ENCODE measurements at places on chromosomes 4 and X.
A peak's percentile ranks its signal among the peaks of the same experiment; 100 is the strongest.

- DNase-seq: no peak
Measured at GRCh38 chr4:55032788-55033187, 92.6 kb downstream of the KDR start.

DNA sequence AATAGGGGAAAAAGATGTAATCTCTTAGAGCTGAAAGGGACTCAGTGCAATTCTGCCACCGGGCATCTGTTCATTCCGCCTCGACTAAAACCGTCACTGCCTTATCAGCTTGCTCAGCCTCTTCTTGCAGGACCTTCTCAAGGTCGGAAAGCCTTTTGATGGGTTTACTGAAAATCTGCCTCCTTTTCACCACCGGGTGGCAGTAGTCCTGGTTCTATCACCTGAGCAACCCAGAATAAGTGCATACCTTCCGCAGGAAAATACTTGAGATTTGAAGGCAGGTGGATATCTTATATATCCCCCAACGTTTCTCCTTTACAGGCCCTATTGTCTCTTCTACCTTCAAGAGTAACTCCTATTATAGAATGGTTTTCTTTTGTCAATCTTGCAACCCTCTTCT is 103.4 kb upstream of the PAK3 start:
- no peak for DNase-seq

- DNase-seq: no peak
Measured at GRCh38 chr4:69523385-69524132, 27.9 kb upstream of the UGT2B4 start.

GRCh38 chr4:123788577-123788976 is 392.0 kb downstream of the SPRY1 start:
- no peak for DNase-seq

GRCh38 chrX:20221902-20222301 is 44.8 kb downstream of the RPS6KA3 start:
- DNase-seq: no peak

DNA sequence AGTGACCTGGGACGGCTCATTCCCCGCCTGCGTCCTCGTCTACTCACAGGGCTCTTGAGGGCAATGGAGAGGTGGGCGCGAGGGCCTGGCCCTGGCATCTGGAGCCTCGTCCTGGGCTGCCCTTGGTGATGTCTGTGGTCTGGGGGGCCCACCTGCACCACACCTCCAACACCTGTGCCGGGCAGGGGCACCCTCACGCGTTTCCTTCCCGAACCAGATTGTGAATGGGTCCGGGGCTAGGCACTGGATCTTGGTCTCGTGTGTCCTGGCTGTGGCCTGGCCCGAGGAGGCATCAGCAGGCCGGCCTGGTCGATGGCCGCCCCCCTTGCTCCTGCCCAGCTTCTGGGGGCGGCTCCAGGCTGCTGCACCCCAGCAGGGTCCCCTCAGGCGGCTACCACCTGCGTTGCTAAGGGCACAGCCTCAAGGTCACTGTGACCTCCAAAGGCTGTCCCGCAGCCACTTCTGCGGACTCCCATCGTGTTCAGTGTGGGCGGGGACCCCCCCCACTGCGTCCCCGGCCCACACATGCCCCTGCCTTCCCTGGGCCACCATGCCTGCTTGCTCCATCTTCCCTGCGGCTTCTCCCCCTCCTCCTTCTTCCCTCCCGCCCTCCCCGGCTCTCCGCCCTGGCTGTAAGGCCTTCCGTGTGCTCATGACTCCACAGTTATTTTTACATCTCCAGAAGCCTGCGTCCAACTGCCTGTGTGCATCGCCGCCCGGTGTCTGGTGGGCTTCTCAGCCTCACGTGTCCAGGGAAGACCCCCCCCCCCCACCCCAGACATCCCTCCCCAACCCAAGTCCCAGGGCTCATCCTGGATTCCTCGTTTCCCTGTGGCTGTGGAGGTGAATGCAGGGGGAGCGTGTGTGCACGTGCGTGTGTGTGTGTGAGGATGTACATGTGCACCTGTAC is 3.8 kb downstream of the DOK7 start:
- no peak for DNase-seq

DNA sequence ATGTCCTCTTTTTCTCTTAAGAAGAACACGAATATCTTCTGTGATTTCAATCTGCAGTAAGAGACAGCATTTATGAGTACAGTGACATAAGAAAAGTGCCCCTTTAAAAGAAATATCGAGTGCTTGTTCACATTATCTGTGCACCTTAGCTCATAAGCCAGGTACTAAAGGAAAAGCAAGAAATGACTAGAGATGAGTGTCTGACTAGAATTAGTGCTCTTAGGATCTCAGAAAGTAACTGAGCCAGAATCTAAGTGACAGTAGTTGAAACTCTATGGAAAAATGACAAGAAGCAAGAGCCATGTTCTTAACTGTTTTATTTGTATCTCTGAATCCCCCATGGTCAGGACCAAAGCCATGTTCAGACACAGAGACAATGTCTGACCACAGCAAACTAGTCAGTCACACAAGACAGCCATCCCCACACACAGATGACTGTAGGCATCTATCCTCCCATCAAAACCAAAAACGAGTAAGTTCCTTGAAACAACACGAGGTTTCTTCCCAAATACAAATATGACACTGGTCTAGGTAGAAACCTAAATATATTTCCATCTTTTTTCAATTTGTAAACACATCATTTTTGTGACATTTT is 36.8 kb downstream of the ACSL4 start:
- no peak for DNase-seq

GRCh38 chr4:88706574-88706973 is 8.9 kb upstream of the NAP1L5 start:
- peak; percentile 93 for DNase-seq

DNA sequence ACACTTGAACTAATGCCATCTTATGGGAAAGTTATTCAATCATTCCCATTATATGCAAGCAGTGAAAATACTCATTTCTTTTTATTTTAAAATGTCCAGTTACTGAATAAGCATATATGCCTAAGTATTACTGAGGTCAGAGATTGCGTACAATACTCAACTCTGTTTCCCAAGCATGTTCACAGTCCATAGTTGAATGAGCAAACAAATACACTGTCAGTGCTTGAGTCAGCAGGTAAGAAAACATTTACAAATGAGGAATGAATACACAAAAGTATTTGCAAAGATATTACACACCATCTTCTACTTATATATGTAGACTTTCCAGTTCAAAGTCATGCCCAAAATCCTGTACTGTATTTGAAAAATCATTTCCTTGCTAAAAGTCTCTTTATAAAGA is 74.1 kb downstream of the TSPAN5 start:
- DNase-seq: no peak

GRCh38 chr4:78119698-78120097 is 62.6 kb downstream of the FRAS1 start:
- no peak for DNase-seq

DNA sequence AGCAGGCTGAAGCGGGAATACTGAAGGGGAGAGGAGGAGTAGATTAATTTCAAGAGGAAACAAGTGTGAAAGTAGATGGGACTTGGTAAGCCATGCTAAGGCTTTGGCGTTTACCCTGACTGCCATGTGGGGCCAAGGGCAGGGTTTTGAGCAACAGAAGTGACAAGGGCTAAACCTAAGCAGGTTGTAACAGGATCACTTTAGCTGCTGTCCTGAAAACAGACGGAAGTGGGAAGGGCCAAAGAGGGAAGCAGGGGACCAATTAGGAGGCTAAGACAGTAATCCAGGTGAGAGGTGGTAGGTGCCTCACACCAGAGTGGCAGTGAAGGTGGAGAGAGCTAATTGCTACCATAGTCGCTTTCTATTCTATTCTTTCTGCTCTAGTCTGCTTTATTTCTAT is 166.5 kb downstream of the PJA1 start:
- no peak for DNase-seq

DNA sequence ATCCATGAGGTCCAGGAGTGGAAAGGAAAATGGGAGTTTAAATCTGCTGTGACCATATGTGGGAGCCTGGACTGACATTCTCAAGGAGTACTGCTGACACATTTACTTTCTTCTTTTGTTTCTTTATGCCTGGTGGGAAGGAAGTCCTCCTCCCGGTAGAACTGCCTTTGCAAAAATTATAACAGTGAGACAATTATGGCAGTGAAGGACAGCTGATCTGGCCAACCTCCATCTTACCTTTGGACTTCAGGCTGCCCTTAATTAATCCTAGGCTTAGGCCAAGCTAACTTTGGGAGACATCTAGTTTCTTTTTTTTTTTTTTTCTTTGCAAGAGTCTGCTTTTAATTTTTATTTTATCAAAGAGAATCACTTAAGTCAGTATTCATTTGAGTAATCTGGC is 61.3 kb downstream of the SPINK2 start:
- no peak for DNase-seq

DNA sequence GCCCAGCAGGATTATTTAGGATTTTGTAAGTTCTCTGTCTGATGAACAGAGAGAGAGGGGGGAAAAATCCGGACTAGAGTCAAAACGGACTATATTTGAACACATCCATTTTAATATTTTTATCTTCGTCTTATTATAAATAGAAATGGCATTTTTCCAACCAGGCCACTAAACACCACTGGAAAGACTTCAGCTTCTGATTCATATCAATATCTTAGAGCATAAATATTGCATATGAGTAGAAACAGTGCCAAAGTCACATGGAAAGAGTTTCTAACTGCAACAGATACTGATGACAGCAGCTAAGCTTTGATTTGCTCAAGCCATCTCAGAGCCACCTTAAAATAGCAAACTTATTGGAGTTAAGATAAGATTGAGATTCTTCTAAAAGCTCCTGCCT is 456 bp downstream of the PPARGC1A start:
- no peak for DNase-seq

- DNase-seq: no peak
Measured at GRCh38 chr4:73668782-73669201, 48.6 kb upstream of the RASSF6 start.

GRCh38 chr4:46550471-46550870 is 160.5 kb upstream of the GABRA2 start:
- DNase-seq: no peak

DNA sequence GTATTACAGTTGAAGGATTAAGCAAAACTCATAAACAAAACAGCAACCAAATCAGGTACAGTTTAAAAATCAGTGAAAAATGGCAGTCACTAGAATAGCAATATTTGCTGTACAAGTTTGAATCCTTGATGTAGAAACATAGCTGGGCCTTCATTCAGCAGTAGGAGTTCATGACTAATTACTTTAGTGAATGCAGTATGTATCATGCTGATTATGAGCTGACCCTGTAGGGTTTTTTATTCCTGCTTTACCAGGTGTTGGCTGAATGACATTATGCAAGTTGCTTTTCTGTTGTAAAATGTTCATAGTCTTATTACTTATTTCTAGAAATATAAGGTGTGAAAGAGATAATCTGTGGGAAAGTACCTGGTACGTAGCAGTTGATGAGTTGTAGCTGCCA is 179.6 kb downstream of the CCSER1 start:
- DNase-seq: no peak

- DNase-seq: no peak
Measured at GRCh38 chr4:182222766-182223165, 20.4 kb upstream of the TENM3 start.

GRCh38 chr4:963276-964225 is 9.8 kb downstream of the DGKQ start:
- DNase-seq: no peak

DNA sequence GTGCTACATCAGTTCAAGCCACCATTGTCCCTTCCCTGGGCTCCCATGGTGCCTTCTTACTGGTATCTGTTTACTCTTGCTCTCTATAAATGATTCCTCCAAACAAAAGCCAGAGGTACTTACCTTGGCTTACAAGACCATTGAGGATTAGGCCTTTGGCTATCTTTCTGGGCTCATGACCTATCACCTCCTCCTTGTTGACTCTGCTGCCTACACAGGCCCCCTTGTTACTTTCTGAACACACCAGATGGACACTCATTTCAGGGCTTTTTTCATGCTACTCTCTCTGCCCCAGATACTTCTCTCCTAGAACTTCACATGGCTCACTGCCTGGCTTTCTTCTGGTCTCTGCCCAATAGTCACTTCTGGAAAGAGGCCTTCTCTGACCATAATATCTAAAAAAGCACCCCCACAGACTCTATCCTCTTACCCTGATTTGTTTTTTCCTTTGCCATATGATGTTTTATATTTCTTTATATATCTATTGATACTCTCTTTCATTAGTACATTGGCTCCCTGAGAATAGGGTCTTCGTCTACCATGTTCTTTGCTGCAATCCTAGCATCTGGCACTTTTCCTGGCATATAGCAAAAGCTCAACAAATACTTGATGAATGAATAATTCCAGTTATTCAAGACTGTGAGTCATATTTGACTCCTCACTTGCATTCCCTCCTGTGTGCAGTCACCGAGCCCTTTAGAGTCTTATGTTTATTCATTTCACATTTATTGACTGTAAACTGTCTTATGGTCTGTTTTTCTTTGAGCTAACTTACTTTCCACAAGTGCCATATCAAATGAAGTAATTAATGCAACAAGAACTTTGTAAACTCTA is 27.1 kb upstream of the TAPT1 start:
- DNase-seq: no peak

DNA sequence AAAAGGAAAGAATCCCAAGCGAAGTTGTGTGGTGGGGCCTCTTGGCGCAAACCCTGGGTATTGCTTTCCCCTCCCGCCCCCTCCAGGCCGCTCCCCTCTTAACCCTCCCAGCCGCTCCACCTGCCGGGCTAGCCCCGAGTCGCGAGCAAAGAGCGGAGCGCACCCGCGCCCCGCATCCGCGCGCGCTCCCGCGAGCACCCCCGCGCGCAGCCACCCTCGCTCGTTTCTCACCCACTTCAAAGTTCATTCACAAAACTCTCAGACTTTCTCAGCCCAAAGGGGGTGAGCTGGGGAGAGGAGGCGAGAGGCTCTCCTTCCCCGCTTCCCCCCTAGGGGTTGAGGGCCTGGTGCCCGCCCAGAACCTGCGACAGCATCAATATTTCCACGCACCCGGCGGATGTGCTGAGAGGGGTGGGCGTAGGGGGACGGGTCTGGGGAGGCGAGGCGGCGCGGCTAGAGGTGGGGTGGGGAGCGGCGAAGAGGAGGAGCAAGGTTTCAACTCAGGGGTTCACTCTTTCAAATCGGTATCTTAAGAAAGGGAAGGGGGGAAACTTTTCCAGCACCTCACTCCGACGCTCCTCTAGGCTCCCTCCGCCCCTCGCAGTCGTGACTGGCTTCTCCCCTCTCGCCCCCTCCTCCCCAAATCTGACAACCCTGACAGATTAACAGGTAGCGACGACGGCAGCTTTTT is 1.8 kb downstream of the MAML3 start:
- DNase-seq: peak; percentile 63
